Choroid plexus epithelial cell (primary cell): ENCODE measurements at places on chromosomes 6 and 20.

DNA sequence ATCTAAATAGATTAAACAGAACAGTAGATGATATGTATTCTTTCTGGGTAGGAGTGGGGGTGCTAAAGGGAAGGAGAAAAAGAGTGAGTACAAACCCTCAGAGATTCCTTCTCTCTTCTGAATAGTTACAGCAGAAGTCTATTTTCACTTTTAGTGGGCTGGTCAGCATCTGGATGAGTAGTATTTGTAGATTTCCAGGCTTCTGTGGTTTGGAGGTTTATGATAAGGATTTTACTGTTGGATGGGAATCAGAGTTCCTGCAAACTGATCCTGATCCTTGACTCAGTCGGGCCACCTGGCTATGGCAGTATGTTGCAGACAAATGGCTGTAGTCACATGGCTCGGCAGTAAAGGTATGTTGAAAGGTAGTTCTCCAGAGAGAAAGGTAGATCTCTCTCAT, 84.3 kb upstream of the IFNGR1 start:
- peak; percentile 20 for DNase-seq

- peak; percentile 64 for DNase-seq
These were observed 48.3 kb upstream of the IPCEF1 start for GRCh38 chr6:154404791-154405400.

- peak; percentile 95 for DNase-seq
These were observed 409 bp upstream of the ATXN1 start for GRCh38 chr6:16761471-16762267.

GRCh38 chr6:140671926-140672325, 1297.5 kb upstream of the CITED2 start:
- peak; percentile 11 for DNase-seq

- DNase-seq: no peak
These were observed 3.7 kb downstream of the RPL10A start for GRCh38 chr6:35471836-35472345.

DNA sequence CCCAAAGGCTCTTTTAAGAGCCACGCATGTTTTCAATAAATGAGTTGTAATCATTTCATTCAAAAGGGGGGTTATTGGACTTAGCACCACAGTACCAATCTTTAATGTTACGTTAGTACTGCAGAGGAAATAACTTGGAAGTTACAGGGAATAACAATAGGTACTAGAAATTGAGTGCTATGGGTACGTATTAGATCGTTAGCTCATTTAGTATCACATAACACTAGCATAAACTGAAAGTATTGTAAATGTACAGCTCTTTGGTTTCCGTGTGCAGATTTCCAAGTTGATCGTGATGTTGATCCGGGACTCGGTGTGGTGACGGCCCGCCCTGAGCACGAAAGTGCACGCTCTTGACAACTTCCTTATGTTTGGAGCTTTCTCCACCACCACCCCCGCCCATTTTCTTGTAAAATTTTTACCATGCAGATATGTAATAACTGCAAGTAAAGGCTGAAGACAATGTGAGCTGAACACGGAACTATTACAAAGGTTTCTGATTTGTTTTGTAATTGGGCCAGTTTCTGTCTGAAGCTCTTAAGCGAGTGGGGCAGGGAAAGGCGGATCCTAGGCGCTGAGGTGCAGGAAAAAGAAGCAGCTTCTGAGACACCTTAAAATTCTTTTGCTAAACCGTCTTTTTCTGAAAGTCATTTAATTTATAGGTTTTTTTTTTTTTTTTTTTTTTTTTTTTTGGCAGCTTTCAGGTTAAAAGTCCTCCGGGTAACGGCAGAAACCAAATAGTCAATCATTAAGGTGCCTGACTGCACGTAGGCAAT, 71.5 kb downstream of the HFE start:
- peak; percentile 54 for DNase-seq

- peak; percentile 45 for DNase-seq
These were observed 18.2 kb downstream of the WRNIP1 start for GRCh38 chr6:2783188-2783963.

DNA sequence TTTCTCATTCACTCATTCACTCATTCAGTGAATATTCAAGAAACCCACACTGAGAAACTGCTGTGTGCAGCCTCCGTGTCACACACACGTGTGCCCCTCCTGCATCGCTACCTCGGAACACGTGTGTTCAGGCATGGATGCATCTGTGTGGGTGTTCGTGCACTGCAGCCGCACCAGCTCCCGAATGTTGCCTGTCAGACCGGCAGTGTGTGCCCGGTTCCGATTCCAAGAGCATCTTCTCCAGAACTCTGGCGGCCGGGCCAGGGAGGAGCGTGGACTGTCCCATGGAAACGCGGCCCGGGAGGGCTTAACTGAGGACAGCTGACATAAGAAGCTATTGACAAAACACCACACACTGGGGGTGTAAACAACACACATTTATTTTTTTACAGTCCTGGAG, 216.0 kb downstream of the DLL1 start:
- no peak for DNase-seq

DNA sequence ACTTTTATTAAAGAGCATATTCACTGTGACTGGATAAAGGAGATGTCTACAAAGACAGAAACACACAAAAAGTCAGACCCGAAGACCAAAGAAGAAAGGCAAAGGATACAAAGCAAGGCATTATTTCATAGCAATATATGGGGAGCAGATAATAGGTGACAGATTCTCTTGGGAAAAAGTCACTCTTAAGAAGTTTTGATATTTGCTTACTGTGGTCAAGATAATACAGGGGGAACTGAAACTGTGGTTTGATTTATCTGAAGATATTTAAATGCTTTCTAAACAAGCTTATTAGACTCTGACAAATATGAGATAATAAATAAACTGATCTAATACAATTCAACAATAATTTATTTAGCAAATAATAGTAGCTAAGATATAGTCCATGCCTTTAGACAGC, 14.7 kb downstream of the CYP39A1 start:
- DNase-seq: no peak

GRCh38 chr20:46099491-46100287, 9.9 kb upstream of the NCOA5 start:
- DNase-seq: no peak

- DNase-seq: no peak
These were observed 35.0 kb upstream of the ENTPD6 start for GRCh38 chr20:25160467-25160866.

DNA sequence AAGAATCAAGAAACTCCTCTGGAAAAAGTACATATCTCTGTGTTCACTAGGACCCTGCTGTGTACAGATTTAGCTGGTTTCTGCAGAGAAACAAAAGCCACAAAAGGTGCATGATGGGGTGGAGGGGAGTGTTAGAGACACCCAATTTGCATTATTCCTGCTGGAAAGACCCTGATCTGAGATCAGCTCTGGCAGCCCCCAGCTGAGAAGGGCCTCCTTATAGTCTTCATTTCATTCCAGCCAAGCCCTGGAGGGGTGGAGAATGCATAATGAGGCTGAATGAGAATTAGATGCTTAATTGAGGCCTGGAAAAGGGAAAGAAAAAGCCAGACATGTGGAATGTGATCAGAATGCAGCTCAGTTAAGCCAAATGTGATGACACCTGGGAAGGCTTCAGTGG, 545.6 kb downstream of the KIF16B start:
- DNase-seq: no peak

GRCh38 chr6:157769776-157770426, 53.1 kb upstream of the SNX9 start:
- no peak for DNase-seq

GRCh38 chr20:38286586-38287531, 17.1 kb upstream of the BPI start:
- DNase-seq: peak; percentile 95

GRCh38 chr6:143882401-143882930, 18.2 kb downstream of the ZC2HC1B start:
- no peak for DNase-seq

- no peak for DNase-seq
These were observed 230.4 kb upstream of the CST7 start for GRCh38 chr20:24718696-24719095.

GRCh38 chr6:127484212-127484863, 25.1 kb upstream of the KIAA0408 start:
- DNase-seq: peak; percentile 74

DNA sequence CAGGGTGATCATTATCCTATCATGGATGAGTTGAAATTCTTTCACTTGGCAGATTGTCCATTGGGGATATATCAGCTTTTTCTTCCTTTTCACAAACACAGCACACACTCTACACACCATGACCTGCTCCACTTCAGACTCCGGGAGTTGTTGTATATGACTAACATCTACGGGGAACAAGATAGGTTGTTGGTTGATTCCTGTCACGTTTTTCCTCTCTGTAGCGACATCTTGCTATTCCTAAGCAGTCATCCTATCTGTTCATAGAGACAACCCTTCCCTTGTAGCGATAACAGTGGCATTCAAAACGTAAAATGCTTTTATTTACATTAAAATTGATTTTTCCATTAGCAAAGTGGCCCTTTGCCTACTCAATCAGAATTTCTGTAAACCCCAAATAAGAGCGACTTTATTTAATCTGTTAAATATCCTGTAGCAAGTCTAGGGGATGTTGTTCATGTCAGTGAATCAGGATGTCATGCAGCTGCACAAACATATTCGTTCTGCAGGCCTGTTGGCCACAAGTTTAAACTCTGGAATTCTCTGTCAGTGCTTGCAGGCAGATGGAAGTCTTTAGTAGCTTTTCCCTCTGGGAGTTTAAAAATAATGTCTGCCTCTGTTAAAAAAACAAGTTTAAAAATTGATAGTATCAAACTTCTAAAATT, 23.1 kb downstream of the PHACTR2 start:
- DNase-seq: peak; percentile 84

DNA sequence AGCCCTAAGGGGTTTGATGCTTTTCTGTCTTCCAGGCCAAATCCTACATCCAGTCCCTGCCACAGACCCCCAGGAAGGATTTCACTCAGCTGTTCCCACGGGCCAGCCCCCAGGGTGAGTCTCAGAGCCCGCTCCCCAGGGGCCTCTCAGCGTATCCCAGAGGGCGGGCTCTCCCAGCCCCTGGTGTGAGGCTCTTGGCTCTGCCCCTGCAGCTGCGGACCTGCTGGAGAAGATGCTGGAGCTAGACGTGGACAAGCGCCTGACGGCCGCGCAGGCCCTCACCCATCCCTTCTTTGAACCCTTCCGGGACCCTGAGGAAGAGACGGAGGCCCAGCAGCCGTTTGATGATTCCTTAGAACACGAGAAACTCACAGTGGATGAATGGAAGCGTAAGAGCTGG, 8.4 kb downstream of the MAPK13 start:
- no peak for DNase-seq

- DNase-seq: no peak
These were observed 6.2 kb downstream of the ZBTB2 start for GRCh38 chr6:151385177-151385576.

- no peak for DNase-seq
These were observed 5.1 kb downstream of the SNTA1 start for GRCh38 chr20:33438481-33438880.

GRCh38 chr6:4903121-4903520, 100.7 kb downstream of the RPP40 start:
- no peak for DNase-seq

GRCh38 chr6:51152594-51152993, 333.9 kb downstream of the TFAP2B start:
- DNase-seq: no peak

DNA sequence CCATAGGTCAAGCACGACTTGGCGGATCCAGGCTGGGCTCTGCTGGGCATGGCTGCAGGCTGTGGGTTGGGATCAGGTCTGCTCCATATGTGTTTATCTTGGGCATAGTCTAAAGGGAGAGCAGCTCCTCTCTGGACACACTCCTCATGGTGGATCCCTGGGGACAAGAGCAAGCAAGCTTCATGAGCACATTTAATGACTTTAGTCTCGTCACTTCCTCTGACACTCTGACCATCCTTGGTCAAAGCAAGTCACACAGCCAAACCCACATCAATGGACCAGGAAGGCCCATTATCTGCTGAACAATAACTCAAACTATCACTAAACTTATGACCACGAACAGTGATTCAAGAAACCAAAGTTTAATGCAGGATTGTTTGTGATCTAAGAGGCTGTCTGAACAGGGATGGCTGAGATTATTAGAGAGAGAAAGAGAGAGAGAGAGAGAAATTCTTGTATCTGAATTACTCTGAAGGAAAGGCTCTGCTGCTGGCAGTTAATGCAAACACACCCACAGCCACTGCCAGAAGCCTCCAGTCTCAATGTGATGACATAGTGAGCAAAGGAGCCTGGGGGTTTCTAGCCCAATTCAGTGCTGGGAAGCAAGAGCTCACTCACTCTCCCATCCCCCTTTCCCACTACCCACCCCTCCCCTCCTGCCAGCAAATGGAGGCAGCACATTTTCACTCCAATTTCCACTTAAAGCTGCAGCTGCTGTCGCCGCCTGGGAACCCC, 490.2 kb upstream of the SULF2 start:
- DNase-seq: no peak

DNA sequence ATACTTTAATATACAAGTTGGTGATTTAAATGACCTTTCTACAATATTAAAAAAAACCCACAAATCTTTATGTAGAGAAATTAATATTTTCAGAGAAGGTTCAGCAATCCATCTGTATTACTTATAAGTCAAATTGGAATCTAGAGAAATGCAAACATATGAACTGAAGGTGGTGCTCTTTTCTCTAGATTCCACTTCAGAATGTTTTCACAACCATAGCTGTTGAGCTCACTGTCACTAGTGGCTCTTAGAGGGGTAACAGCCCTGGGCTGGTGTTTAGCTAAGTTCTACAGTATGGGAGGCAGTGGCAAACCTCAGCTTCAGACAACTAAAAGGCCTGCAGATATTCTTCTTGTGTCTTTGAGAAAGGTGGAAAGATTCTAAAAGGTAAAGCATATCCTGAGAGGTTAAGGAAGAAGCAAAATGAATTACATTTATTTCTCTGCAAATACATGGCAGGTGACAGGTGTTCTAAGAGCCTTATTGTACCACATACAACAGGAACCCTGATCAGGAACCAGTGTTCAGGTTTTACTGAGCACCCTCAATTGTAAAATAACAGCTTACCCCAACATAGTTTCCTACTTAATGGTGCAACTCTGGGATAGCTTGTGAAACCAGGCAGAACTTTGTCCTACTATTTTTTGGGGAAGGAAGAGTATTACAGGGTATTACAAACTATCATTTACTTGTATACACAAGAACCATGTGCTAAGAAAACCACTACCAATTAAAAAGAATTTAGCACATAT, 56.6 kb upstream of the SAMHD1 start:
- peak; percentile 83 for DNase-seq

DNA sequence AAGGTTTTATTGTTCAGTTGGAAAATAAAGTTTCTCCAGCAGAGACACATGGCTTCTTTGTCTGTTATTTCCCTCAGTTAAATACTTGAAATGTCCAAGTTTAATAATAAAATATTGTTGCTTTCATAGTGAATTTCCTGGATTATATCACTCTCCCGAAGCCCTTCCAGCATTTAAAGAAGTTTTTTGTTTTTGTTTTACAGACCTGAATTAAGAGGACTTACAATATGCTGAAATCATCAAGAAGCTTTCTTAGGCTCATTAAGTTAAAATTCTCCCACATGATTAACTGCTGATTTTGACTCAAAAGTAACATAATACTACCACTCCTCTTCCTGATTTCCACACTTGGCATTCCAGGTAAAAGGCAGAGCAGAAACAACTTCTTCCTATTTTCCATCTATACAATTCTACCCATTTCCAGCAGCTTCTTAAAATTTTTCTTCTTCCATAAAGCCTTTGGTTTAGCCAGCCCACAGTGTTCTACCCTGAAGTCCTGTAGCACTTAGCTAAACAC, 35.8 kb downstream of the PDSS2 start:
- no peak for DNase-seq
